Stimulated activated CD4-positive, alpha-beta T cell treated with anti-CD3 and anti-CD28 coated beads, Interleukin-1b, Interleukin-23, amount 100 ng/mL, for 48 hours (primary cell): ENCODE measurements at places on chromosomes 7 and 10.

DNA sequence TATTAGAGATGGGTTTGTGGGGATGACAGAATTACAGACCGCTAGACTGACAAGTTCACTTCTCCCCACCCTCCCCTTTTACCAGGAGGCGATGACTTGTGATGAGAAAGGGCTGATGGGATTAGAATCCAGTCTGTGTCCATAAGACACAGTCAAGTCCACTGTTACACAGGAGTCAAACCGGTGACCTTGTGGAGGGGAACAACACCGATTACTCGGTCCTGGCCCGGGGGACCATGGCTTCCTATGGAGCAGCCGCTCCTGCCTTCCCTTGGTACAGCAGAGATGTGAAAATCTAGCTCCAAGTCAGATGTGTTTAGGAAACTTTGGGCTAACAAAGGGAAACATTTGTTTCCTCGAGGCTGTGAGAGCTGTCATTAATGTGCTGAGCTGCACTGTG lies 105.5 kb downstream of the ACTR3B start:
- DNase-seq, result no peak

GRCh38 chr10:88983206-88983605 lies 7.4 kb upstream of the FAS start:
- no peak for DNase-seq

- no peak for DNase-seq
These were observed 33.1 kb downstream of the MALSU1 start for GRCh38 chr7:23332193-23332592.

- DNase-seq, result no peak
These were observed 785.2 kb downstream of the NRG3 start for GRCh38 chr10:82660205-82660604.

DNA sequence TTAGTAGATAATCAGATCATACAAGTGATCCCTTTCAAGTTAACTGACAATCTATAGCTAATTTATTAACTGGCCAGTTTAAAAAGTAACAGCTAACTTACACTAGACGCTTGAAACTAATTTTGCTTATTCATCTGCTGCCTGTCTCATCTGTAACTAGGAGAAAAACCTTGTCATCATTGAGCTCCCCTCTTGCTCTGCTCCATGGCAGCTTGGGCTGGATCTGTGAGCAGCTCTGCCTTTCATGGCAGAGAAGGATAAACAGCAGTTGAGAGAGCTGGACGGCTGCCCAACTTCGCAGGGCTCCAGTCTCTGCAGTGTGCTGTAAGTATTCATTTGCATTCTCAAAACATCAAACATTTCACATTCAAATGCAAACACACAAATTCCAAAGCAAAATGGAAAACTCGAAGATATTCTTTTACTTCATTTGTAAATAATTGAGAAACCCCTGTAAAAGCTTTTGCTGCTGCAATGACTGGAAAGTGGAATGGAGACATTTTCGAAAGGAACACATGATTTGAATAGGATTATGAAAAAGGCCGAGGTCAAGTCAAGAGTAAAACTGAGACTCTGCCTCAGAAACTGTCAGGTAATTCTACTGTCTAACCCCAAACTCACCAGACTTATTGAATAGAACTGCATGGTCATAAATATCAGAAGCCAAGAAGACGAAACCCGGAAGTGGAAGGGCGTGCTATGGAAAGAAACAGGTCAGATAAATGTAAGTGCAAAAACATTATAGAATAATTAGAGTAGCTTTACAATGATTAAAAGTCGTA lies 17.6 kb downstream of the SLC35B4 start:
- no peak for DNase-seq

DNA sequence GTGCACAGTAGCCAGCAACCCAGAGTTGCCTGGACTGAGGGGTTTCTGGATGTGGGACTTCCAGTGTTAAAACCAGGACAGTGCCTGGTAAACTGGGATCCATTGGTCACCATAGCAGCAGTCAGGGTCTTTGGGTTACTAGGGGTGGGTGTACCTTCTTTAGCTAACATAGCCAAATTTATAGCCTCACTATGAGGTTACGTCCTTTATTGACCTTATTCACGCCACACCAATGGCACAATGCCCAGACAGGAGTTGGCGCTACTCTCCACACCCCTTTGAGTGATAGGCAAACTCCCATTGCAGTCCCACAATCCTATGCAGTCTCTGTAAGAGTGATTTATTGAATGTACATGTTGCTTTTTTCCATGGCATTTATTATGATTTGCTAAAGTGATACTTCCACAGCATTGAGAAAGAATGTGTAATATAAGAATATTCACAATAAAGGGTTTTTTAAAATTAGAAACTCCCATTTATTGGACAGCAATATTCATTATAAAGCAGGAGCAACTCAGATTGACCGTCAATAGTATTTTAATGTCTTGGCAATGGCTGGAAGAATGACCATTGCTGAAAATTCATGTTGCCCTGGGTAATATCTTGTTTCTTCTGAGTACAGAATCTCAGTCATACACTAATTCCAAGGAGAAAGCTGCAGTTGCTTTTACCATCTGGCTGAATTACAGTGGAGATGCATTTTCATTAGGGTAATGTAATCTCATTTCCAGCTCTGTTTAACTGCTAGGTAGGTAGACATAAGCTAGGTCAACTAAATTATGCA lies 26.1 kb downstream of the IFIT5 start:
- no peak for DNase-seq

DNA sequence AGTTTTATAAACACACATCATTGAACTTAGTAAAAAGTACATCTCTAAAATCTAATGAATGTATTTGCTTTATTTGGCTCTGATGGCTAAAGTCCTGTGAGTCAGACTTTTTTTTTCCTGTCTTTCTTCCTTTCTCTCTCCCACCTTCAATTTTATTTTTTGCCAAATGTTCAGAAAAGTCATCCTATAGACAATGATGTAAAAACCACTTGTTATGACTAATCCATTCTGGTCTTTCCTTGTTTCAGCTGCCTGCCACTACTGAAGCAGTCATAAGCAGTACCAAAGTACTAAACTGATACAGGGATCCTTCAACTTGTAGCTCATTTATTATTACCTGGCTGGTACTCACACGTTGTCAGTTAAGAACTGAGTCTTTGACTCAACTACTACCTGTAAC lies 23.9 kb downstream of the HECTD2 start:
- DNase-seq, result no peak

DNA sequence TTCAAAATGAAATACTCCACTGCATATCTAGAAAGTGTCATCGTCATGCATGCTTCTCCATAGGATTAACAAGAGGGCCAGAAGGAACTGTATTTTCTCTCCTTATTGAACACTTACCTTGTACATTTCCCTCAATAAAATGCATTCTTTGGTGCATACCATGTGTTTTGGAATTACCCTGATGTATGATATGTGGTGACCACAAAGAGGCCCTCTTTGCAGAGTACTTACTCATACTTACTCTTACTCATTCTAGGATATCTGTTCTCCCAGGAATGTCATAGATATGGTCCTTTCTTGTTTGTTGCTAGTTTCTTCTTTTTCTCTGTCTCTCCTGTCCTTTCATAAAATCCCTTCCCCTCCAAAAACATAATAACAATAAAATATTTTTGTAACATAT lies 1087.1 kb upstream of the POT1 start:
- no peak for DNase-seq

DNA sequence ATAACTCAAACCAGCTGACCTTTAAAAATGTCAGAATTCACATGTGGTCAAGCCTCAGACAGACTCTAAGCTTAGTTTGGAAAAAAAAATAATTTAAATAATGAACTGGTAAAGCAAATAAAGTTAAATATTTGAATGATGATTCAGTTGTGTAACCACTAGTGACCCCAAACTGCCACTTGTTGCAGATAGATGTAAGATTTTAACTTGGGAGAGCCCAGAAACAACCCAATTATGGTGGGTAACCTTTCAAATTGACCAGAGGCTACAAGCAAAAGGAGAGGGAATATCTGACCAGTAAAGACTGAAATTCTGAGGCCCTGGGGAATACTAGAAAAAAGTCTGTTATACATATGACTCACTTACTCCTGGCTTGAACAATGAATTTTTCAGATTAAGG lies 268.1 kb downstream of the HPSE2 start:
- DNase-seq, result no peak

GRCh38 chr7:148379677-148380076 lies 210.9 kb upstream of the C7orf33 start:
- no peak for DNase-seq

DNA sequence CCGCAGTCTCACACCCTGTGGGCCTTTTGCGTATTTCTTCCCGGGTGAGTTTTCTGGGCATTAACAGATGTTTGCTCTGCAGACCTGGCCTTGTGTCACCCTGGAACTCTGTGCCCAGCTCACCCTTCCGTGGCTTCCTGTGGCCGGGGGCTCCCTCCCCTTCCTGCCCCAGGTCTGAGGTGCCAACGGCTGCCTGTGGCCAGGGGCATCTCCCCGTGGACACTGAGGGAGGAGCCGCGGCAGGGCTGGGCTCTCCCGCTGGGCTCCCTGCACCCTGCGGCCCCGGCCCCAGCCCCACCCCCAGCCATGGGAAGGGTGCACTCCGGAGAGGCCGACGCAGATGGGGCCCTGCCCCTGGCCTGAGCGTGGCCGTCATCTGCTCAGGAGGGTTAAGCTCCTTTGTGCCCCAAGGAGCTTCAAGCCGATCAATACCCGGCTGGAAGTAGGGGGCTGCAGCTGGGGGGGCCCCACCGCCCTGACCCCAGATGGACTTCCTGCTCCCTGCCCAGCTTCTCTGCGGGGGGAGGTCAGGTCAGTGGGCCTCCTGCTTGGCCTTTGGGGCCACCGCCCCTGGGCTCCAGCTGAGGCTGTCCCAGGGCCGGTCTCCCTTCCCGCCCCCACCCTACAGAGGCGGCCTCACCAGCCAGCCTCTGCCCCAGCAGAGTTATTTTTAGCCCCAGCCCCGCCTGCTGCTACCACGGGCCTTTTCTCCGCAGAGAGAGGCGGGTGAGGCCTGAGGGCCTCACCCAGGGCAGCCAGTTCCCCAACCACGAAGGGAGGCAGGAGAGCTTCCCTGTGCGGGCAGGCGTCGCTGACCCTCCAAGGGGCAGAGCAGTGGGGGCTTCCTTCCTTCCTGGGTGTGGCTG lies 24.2 kb downstream of the PWWP2B start:
- DNase-seq, result peak; percentile 20

- DNase-seq, result no peak
These were observed 48.8 kb downstream of the COL26A1 start for GRCh38 chr7:101411508-101411874.

- DNase-seq, result no peak
These were observed 553.0 kb downstream of the KCNMA1 start for GRCh38 chr10:77084431-77085144.

GRCh38 chr7:150981644-150982043 lies 3.5 kb upstream of the KCNH2 start:
- no peak for DNase-seq

DNA sequence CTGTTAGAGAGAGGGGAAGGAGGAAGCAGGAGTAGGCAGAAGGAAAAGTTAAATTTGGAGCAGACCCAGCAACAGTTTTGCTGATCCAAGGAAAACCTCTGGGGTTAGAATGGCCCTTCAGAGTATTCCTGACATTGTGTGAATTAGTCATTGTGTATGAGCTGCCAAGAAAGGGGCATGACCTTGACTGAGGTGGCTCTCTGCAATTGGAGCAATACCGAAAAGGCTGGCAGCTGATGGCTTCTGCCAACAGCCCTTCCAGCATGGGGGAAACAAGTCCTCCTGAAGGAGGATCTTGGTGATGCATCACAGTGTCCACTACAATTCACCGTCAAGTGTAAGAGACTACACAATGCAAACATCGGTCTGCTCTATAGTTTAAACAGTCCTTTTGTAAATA lies 20.6 kb upstream of the WASL start:
- DNase-seq, result no peak

- no peak for DNase-seq
These were observed 40.4 kb downstream of the PDIA4 start for GRCh38 chr7:148987751-148988512.

- no peak for DNase-seq
These were observed 39.2 kb downstream of the DNAJC9 start for GRCh38 chr10:73207883-73208282.

DNA sequence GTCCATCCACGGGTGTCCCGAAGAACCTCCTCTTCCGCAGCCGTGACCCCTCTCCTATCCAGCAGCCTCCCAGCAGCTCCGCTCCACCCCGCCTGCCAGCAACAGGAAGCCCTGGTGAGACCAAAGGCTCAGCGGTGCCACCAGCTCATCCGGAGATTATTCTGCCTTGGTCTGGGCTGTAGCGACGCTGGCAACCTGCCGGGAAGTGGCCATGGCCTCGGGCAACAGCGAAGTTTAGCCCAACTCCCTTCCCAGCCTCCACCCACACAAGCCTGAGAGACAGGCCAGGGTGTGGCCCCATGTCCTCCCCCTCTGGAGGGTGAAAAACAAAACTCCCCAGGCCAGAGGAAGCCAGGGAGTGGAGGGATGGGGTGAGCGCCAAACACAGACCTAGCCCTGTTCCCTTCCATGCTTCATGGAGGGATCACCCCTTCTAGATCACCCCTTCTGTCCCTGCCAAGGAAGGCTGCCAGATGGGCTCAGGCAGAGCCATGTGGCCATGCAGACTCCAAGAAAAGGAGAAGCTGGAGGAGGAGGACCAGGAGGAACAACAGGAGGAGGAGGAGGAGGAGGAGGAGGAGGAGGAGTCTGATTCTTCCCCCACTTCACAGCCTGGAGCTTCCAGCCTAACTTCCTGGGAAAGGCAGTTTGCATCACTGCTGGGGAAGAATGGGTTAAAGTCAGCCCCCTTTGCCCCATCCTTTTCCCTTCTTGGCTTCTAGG lies 918 bp downstream of the CALHM2 start:
- DNase-seq, result peak; percentile 49

DNA sequence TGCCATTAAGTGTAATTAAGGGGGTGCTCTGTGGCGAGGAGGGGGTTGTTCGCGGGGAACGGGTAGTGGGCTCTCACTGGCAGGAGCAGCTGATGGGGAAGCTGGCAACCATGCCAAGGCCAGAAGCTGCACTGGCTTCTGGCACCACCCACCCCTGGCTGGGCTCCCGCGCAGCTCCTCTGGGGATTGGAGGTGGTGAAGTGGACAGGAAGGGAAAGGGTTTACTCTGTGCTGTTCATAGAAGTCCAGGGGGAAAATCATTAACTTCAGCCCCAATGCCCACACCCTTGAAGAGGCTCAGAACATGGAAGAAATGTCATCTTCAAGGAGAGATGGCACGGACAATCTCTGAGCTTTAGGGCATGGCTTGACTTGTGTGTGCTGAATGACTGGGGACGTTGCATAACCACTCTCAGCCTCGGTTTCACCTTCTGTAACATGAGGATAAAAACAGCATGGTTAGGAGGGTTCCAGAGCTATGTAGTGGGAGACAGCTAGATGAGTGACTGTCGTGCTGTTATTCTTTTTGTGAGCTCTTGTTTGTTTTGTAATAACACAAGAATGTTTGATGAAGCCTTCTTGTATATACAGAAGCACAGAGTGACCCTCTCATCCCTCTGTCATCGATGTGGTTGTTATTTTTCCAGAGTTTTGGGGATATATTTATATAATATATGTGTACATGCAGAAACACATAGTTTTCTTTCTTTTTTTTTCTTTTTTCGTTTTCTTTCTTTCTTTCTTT lies 29.9 kb downstream of the KAZALD1 start:
- no peak for DNase-seq
